ENCODE measurements at places on chromosomes 12 and 14. TPM values are rescaled to one million over a fixed set of nuclear protein-coding genes. Genes with fewer than 3 reads are reported as not detected.

GRCh38 chr12:124356221-124356620, 61.3 kb downstream of the RFLNA start:
- no peak for DNase-seq

GRCh38 chr12:130970165-130970907, 16.6 kb downstream of the ADGRD1 start:
- no peak for DNase-seq

GRCh38 chr12:40953076-40953475, 235.0 kb upstream of the PDZRN4 start:
- no peak for DNase-seq

GLT1D1 gene
- 0.75 TPM for total RNA-seq

- DNase-seq, result no peak
Measured at GRCh38 chr12:57462251-57462911, 2.8 kb downstream of the GLI1 start.

DNA sequence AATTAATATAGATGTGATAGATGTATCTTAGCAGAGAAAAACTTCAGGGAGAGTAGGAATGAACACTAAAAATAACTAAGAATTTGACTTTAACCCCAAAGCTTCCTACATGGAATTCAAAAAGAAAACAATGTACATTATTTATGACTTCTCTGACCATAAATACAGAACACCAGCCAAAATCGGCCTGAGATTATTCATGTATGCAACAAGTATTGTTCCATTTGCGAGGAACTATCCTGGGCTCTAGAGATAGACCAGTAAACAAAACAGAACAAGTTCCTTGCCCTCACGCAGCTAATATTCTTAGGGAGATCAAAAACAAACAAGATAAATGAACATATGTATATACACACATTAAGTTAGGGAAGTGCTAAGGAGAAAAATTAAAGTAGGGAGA, 432.3 kb upstream of the SOX5 start:
- no peak for DNase-seq

HOXC11 gene
- total RNA-seq, result not detected

DNA sequence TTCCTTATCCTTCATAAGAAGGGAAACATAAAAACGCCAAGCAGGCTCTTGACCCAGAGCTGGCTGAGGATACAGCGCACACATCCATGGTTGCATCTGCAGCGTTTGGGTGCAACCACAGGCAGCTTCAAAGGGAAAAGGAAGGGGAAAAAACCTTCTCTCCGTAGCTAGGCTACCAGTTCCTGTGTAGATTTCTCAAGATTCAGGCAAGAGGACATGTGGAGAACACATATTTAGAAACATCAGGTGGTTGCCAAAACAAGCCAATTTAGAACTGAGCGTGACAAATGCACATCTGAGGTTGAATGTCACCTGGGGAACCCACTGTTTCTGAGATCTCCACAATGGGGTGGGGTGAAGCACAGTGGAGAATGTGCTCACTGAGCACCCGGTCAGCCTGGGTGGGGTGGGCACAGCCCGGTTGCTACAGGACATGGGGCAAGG, 78.3 kb upstream of the BDKRB2 start:
- DNase-seq, result no peak

HCAR3 gene
- 18.8 TPM for total RNA-seq

DNA sequence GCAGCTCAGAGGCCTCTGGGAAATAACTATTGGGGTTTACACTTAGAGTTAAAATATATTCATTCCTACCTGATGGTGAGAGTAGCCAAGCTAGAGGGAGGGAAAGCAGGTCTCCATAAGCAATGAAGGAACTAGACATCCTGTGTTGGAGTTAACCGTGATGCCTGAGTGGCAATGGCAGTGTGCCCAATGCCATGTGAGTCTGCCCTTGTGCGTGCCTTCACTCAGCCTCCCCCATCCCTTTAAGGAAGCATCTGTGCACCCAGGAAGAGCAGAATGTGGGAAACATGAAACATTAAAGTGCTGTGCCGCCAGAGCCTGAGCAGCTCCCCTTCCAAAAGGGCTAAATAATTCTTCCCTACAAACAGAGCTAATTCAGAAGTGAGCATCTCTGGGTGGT, 76.3 kb downstream of the COX16 start:
- no peak for DNase-seq

DNA sequence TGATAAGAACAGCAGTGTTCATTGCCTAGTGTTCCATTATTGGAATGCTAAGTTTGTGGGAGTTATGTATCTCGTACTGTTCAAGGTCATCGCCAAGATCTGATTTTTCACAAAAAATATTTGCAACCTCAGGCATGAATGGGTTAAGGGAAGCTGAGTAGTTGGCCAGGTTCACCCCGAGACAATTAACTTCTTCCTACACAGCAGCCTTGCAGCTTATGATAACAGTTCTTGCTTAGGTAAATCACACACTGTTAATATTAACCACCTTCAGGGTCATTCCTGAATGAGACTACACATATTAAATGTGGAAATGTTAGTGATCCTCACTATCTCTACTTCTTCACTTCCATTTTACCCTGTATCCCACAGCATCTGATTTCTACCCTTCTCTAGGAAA, 18.0 kb downstream of the FKBP11 start:
- no peak for DNase-seq

PPFIA2 gene
- 0.31 TPM for total RNA-seq

- DNase-seq, result no peak
Measured at GRCh38 chr12:5171701-5172100, 128.0 kb downstream of the KCNA5 start.

DNA sequence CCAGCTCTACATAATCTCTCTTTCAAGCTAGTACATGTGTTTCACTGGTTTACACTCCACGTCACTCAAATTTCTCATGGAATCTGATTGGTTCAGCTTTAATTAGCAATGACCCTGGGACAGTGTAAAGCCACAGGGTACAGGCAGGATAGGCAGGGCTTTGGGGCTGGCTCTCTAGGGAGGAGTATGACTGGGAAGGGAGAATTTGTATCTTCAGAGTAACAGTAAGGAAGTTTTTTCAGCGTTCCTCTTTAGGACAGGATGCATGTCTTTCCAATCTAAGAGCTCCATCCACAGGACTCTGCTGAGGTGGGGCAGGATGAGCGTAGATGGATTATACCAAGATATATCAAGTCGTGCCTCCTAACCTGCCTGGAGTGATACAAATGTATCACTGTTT, 112.0 kb upstream of the CLEC14A start:
- no peak for DNase-seq

DNA sequence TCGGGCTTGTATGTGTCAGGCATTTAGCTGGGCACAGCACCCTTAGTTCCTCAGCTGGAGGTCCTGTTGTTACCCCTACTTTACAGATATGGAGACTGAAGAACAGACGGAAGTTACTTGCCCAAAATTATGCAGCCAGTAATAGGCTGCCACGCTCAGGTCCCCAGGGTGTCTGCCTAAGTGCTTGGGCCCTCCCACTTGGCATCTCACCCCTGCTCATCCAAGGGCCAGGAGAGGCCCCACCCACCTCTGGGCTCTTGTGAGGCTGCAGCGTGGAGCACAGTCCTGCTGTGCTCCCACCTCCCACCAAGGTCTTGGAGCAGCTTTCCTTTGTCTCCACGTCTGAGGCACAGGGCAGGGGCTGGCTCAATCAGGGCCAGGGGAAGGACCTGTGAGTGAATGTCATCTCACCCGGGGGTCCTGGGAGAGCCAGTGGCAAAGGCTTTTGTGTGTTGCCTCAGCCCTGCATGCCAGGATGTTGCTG, 64.6 kb downstream of the BEGAIN start:
- DNase-seq, result no peak

- DNase-seq, result no peak
Measured at GRCh38 chr14:33475623-33476022, 475.3 kb downstream of the EGLN3 start.

- no peak for DNase-seq
Measured at GRCh38 chr12:47894068-47894467, 10.7 kb downstream of the VDR start.

- DNase-seq, result no peak
Measured at GRCh38 chr12:82130762-82131161, 227.4 kb downstream of the CCDC59 start.
